ENCODE measurements at places on chromosomes 11 and 22.

GRCh38 chr11:63884196-63884932 is 32.6 kb downstream of the RCOR2 start:
- peak; percentile 88 for DNase-seq

- no peak for DNase-seq
These were observed 384.1 kb downstream of the LUZP2 start for GRCh38 chr11:24880962-24881361.

DNA sequence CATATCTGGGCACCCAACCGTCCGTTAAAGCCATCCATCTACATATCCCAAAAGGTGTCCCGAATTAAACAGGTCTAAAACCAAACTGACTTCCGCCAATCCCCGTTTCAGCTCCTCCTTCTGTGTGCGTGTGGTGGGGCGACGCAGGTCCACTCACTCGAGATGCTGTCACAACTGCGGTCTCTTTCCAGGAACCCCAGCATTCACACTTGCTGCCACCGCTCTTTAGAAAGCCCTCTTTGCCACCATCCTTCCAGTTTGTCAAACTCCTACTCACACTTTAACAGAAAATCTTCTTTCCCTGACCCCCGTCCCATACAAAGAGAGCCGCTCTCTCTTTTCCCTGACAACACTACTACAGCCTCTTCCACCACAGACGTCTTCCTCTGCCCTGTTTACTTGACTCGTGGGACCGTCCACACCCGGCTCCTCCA is 467 bp downstream of the ESS2 start:
- no peak for DNase-seq

DNA sequence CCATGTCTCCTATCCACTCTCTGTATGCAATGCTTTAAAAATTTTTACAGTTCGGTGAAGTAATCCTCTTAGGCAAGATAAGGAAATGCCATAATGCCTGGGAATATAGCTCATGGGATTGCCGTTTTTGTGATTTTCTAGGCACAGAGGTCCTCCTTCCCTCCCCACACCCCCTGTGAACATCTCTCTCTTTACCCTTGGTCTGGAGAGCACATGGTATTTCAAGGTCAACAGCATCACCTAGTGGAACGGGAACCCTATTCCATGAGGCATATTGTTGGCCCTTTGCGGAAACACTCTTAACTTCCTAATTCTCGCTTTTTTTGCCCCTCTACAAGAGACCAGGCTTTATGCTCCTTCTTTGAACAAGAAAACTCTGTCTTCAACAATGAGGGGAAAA is 8.8 kb downstream of the NXPE4 start:
- DNase-seq = no peak

- no peak for DNase-seq
These were observed 11.6 kb upstream of the CACNA1I start for GRCh38 chr22:39558950-39559349.

DNA sequence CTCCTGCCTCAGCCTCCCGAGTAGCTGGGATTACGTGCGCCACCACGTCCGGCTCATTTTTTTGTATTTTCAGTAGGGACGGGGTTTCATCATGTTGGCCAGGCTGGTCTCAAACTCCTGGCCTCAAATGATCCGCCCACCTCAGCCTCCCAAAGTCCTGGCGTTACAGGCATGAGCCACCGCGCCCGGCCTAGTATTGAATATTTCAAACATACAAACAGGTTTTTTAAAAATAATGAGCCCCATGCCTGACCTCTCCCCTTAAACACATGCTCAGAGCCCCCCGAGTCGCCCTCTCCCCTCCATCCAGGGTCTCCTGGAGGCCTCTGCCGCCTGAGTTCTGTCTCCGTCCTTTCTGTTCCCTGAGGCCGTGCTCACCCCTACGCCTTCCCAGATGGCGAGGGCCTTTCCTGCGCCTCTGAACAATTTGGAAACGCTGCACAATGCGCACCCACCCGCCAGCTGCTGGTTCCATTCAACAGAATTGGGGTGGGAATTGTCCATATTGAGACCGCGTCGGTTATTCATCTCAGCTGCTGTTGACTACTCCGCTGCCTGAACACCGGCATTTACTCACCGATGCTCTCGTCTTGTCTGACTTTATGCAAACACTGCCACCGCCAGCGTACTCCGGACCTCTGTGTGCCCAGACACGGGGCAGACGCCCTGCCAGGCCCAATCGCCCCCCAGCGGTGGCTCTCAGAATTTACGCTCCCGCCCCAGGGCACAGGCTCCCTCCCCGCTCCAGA is 13.6 kb upstream of the RNH1 start:
- DNase-seq = no peak

- no peak for DNase-seq
These were observed 41.4 kb downstream of the ARL14EP start for GRCh38 chr11:30364139-30364836.

DNA sequence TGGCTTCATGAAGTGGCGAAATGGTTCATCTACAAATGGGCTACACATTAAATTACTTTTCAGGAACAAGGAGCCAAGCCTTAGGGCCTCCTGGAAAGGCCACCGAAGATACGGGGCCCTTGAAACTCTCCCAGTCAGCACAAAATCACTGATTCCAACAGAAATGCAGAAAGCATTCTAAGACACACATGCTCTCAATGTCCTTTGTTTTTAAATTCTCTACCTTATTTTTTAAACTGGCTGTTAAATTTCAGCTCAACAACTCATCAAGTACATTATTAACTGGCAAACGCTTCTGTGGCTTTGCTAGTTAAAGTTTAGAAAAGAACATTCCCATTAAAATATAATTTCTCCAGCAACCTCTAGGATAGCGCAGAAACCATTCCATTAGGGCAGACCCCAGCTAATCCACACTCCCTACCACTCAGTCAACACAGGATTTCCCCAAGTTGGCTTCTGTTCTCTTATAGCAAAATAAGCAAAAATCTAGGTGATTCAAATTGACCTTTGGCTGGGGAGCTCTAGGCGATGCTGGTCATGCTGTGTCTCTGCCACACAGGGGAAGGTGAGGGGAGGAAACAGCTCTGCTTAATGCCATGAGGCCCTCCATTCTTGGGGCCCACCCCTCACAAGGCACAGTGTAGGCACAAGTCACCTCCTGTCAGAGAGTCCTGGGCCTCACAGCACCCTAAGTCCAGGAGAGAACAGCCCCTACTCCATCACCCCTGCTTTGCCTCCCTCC is 47.1 kb downstream of the PLEKHA7 start:
- no peak for DNase-seq

- peak; percentile 26 for DNase-seq
These were observed at the start of gene DAGLA for GRCh38 chr11:61679893-61680621. TSS of gene DAGLA (plus strand) at chr11:61680391. CDS start at chr11:61720156, 39,765 bp downstream.

DNA sequence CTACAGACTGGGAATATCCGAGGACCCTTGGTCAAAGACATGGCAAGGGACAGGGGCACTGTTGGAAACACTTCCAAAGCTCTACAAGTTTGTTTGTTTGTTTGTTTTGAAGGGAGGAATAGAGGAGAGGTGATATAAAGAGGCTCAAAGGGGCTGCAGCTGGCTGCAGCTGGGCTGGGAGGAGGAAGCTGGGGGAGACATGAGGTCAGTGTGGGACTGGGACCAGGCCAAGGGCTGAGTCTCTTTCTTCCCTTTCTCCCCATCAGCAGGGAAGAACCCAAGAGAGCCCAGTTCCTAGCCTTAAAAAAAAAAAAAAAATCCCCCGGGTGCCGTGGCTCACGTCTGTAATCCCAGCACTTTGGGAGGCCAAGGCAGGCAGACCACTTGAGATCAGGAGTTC is 5.0 kb downstream of the RHOG start:
- no peak for DNase-seq

GRCh38 chr22:25919452-25919851 is 177.5 kb downstream of the MYO18B start:
- DNase-seq = peak; percentile 6

Measured in DMS79 treated with DMSO at 0.1 percent for 48 hours (cell line).